Activated T-helper 2 cell treated with anti-CD3 and anti-CD28 coated beads, Interferon-gamma antibody, Interleukin-2, Interleukin-4, amounts not matched to agents 10 μg/mL and 5 μg/mL and 100 μg/mL, durations not matched to agents 14 hours and 24 hours and 36 hours (primary cell): ENCODE measurements at places on chromosomes 1 and 21. TPM values are rescaled to one million over a fixed set of nuclear protein-coding genes. Genes with fewer than 3 reads are reported as not detected.
A peak's percentile ranks its signal among the peaks of the same experiment; 100 is the strongest.

The PAPPA2 gene
- 0.05 TPM in 1 of 2 replicates, not detected in the other for total RNA-seq

The CFHR1 gene
- total RNA-seq = not detected in 2 replicates

The RAB42 gene
- 0.34 TPM in 2 replicates for total RNA-seq

DNA sequence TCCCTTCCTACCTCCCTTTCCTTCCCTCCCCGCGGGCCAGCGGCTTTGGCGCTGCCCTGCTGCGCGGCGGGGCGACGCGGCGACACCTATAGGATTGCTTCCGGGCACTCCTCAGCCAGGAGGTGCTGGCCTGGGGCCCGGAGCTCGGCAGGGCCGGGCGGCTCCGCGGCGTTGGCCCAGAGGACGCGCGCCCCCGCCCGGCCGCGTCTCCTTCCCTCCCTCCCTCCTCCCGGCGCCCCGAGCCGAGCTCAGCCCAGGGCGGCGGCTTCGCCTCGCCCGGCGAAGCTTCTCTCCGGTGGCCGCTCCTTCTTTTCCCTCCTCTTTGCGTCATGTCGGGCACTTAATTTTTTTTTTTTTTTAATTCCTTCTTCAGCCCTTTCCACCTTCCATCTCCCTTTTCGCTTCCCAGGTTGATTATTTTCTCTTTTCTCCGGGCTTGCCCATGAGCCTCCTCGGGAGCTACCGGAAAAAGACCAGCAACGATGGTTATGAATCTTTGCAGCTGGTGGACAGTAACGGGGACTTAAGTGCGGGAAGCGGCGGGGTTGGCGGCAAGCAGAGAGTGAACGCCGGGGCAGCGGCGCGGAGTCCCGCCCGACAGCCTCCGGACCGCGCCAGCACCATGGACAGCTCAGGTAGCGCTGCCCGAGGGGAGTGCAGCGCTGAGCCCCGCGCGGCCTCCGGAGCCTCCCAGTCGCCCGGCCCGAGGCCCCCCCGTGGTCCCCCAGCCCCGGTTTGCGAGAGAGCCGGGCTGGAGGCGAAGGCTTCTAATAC, at the start of gene DNAJC6:
TSS of gene DNAJC6 (plus strand) at position 240 of the 774 bp plus-strand sequence. CDS start at position 443, 203 bp downstream.
- DNase-seq = peak; percentile 38

- no peak for DNase-seq
Observed at GRCh38 chr1:30299393-30299792, 424.0 kb downstream of the MATN1 start.

GRCh38 chr1:89822109-89822962, 1.5 kb downstream of the LRRC8D start:
- DNase-seq = no peak

DNA sequence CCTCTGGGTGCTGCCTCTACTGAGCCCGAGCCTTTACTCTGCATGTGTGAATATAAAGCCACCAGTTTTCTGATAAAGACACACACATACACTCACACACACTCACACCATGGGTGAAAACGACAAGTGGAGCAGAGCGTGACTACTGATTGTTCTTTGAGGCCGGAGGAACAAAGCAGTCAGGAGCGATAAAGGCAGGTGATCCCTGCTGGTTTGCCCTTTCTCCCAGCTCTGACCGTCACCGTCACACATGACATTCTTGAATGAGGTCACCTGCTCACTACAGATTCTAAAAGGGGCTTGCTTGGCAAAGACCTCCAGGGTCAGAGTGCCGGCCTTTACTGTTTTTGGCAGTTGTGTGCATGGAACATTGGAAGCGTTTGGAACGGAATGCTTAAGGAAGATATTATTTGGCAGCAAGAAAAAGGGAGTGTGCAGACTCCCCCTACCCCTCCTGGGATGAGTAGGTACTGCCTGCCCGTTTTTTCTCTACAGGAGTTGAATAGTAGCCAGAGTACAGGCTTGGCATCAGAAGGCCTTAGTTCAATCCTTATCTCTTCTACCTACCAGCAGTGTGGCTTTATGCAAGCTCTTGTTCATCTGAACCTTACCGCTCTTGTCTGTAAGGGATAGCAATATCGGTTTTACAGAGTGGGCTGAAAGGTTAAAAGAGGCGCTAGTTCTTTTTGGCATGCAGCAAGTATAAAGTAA, 79.7 kb downstream of the PBX1 start:
- no peak for DNase-seq

DNA sequence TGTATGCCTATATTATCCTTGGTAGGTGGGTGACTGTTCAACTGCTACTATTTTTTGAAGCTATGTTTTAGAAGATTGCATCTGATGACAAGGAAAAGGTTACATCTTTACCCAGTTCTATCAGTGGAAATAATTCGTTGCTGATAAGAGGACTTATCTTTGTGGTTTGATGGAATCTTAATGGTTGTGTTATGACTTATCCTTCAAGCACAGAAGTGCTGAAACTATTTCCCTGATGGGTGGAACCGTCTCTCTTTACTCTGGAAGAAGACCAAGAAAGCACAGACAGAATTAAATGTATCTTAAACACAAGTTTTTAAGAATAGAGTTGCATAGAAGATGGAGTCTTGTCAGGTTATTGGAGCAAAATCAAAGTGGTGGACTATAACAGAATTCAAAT, 437.7 kb upstream of the KAZN start:
- DNase-seq = no peak

DNA sequence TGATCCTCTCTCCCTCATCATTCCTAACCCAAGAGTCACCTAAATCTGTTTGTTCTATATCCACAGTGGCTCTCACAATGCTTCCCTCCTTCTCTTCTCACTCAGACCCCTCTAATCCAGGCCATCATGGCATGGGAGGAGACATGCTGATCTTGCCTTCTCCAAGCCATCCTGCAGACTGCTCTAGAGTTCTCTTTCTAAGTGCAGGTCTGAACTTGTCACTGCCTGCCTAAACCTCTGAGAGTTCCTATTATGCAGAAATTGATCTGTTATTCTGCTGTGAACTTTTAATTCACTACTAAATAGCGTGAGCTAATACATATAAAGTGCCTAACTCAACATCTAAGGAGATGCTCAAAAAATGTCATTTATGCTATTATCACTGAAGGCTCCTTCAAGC, 26.8 kb downstream of the LAMC2 start:
- no peak for DNase-seq

DNA sequence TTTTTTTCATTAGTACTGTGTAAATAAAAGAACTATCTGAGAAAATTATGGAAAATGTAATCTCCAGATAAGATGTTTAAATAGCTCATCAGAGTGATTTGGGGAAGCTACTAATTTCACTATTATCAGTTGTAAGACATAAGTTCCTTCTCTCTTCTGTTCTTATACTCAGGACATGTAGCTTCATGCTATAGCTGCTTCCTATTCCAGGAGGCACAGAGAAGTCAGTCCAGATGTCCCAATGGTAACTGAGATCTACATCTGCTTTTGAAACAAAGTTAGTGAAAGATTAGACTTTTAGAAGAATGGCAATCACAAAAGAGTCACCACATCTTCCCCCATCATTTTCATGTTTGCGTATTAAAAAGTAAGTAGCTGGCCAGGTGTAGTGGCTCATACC, 5.6 kb downstream of the MAP3K21 start:
- no peak for DNase-seq

GRCh38 chr1:28126212-28126611, 37.8 kb upstream of the EYA3 start:
- no peak for DNase-seq

GRCh38 chr1:42908046-42908445, 50.6 kb downstream of the SLC2A1 start:
- no peak for DNase-seq

GRCh38 chr1:239784896-239785295, 306.8 kb upstream of the FMN2 start:
- DNase-seq = no peak

- DNase-seq = no peak
Observed at GRCh38 chr1:211895126-211895759, 64.7 kb upstream of the LPGAT1 start.

DNA sequence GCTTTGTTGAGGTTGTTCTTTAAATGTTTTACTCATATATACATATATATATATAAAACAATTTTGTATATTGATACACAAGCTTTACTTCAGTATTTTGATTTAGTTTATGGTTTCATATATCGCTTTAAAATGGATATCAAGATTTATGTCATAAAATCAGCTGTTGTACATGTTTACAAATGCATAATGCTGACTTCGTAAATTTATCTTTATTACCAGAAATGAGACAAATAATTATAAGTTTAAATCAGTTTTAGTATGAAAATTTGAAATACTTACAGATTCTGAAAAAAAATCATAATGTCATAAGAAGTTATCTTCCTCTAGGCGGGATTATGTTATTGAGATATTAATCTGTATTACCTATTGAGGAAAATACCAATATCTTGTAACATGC, 6.9 kb downstream of the STXBP3 start:
- DNase-seq = no peak

DNA sequence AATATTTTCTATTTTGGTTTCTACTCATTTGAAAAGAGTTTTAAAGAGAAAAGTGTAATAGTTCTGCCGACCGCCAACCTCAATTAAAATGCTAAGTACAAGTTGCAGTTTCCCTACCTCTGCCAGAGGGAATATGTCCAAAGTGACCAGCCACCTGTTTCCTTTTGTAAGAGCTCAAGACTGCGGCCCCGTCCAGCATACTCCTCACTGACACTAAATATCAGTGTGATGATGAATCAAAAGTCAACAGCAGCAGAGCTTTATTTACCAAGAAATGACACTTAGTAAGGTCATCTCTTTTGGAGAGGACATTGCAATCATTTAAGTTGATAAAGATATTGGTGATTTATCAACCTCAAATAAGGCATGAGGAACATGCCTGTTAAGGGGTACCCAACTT, 57.4 kb upstream of the NRIP1 start:
- no peak for DNase-seq

DNA sequence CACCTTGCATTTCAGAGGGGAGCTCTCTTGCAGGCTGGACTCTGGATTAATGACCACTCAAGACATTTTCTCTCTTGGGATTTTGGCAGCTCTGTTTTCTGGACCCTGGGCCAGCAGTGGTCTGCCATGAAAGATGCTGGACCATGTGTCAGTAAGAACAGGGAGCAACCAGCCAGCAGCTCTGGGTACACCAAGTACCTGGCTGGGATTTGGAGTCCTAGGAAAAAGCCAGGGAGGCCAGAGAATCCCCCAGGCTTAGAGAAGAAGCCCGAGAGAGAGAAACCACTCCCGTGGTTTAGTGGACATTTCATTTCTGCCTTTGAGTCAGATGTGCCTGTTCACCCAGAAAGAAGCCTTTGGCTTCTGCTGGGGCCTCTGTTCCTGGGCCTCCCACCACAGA, 2.5 kb downstream of the NFASC start:
- no peak for DNase-seq

- no peak for DNase-seq
Observed at GRCh38 chr21:14074177-14074576, 136.6 kb downstream of the LIPI start.

GRCh38 chr1:30701258-30701633, 22.1 kb downstream of the MATN1 start:
- no peak for DNase-seq

DNA sequence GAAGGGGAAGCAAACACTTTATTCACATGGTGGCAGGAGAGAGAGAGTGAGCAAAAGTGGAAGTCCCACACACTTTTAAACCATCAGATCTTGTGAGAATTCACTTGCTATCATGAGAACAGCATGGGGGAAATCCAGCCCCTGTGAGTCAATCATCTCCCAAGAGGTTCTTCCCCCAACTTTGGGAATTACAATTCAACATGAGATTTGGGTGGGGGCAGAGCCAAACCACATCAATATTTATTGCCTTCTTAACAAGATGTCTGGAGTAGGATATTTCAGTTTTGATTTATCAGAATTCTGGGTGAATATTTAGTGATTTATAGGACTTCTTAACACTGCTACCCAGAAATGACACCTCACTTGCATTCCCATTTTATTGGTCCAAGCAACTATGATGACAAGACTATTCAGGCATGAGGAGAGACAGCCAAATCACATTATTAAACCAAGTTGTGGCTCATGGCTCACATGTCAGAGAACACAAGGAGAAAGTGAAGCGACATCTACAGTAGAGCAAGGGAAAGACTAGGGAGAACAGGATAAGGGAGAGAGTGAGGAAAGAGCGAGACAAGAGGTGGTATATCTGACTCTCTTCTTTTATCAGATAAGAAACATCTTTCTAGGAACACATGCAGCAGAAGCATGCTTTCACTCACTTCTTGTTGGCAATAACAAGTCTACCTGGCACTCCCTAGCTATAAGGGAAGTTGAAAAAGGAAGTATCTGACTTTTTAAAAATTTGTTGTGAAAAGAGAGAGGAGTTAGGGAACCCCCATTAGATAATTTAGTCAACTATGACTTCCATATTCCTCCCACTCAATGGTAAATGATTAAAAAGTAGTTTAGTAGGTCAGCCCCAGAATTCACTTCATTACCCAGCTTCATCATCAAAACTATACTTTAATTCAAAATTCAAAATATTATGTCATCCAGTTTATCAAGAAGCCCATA, 36.6 kb upstream of the PTPRC start:
- no peak for DNase-seq

GRCh38 chr1:236064674-236065508, at the start of gene NID1:
TSS of gene NID1 (minus strand) at chr1:236065090. CDS start at chr1:236065079, 11 bp downstream.
- no peak for DNase-seq

DNA sequence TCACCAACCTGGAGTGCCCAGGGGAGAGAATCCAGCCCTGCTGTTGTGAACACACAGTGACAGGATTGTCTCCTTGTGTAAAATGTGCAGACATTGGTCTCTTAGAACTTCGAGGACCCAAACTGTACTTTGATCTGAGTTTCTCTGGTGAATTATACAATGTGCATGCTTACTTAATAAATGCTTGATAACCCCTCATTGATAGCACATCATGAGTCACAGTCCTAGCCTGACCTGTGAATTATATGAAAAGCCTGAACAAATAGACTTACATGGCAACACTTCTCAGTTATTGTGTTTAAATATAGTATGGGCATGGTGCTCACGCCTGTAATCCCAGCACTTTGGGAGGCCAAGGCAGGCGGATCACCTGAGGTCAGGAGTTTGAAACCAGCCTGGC, 22.6 kb downstream of the IFNGR2 start:
- DNase-seq = no peak

DNA sequence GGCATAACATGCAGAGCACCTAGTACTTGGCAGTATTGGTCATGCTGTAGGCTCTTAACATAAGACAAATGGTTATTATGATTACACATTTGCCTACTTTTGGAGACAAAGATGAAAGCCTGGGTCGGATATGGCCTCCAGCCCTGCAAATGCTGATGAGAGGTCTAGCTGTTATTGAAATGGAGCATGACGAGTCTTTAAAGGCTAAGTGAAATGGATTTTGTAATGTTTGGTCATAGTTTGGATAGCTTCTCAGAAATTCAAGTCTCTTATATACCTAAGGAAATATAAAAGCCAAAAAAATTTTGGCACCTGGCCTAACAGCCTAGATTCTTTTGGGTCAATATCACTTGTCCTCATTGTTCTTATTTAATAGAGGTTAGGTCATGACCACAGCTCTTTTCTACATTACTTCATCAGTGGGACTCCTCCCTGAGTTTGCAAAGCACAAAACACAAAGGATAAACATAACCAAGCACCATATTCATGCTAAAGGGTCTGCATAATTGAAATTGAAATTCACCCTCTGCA, 69.2 kb upstream of the WLS start:
- no peak for DNase-seq

- DNase-seq = no peak
Observed at GRCh38 chr1:91166106-91166712, 144.4 kb upstream of the ZNF644 start.
